HFF-Myc (cell line): ENCODE measurements at places on chromosomes 12 and 14.

GRCh38 chr14:36281309-36281708 is 39.1 kb downstream of the MBIP start:
- DNase-seq = no peak

GRCh38 chr14:52095336-52095735 is 26.5 kb upstream of the NID2 start:
- DNase-seq = no peak

- DNase-seq = no peak
Observed at GRCh38 chr14:36820111-36820709, 158.6 kb downstream of the PAX9 start.

- DNase-seq = no peak
Observed at GRCh38 chr12:110885152-110885840, 35.1 kb downstream of the MYL2 start.

- no peak for DNase-seq
Observed at GRCh38 chr14:94129758-94130414, 482 bp upstream of the IFI27L2 start.
